ENCODE measurements at places on chromosomes 6 and 20. TPM values are rescaled to one million over a fixed set of nuclear protein-coding genes. Genes with fewer than 3 reads are reported as not detected.

Gene RNF182
- 1.8 TPM for total RNA-seq

Gene RUNX2
- 3.2 TPM for total RNA-seq

Gene OR12D3
- not detected for total RNA-seq

Gene OR12D1
- total RNA-seq = not detected

Gene TRIM10
- total RNA-seq = not detected

Gene COL12A1
- 765 TPM for total RNA-seq

Gene CCN6
- not detected for total RNA-seq

Gene HLA-DPA1
- total RNA-seq = 4.0 TPM

Gene SMLR1
- total RNA-seq = not detected

Gene FHL5
- total RNA-seq = not detected

Gene ACTL10
- total RNA-seq = 2.1 TPM

Gene SLC13A3
- total RNA-seq = 3.1 TPM

Gene SOX4
- 26.0 TPM for total RNA-seq

Gene HINT3
- 21.4 TPM for total RNA-seq

Gene EMILIN3
- total RNA-seq = under 0.01 TPM

Gene SLC17A2
- total RNA-seq = not detected

Gene LY6G6C
- total RNA-seq = not detected

Gene NHSL1
- total RNA-seq = 1.8 TPM

Gene ZNF334
- 4.8 TPM for total RNA-seq

Gene SLC12A5
- under 0.01 TPM for total RNA-seq

Gene PRSS35
- total RNA-seq = 3.2 TPM

Gene F13A1
- total RNA-seq = under 0.01 TPM

Gene MYMX
- total RNA-seq = not detected

Gene PDE10A
- 2.3 TPM for total RNA-seq

Gene RHAG
- not detected for total RNA-seq

Gene FAM135A
- total RNA-seq = 15.1 TPM

Gene RBBP8NL
- not detected for total RNA-seq

Gene HSPA12B
- 0.12 TPM for total RNA-seq

Gene EBF4
- total RNA-seq = 1.2 TPM

Gene NTSR1
- total RNA-seq = 3.1 TPM

Gene CYP24A1
- total RNA-seq = not detected

Gene SIRPD
- not detected for total RNA-seq

Gene LGSN
- total RNA-seq = not detected

Gene PDYN
- total RNA-seq = not detected

Gene NR2E1
- total RNA-seq = not detected

Gene PET117
- total RNA-seq = 13.9 TPM

Gene FRK
- total RNA-seq = 0.33 TPM

Gene TREML2
- not detected for total RNA-seq

Gene SCRT2
- not detected for total RNA-seq

Gene DLL1
- total RNA-seq = 1.3 TPM

Gene CENPB
- 150 TPM for total RNA-seq

Gene CPXM1
- total RNA-seq = 3.5 TPM

Gene SCGN
- total RNA-seq = not detected

Gene TPX2
- 104 TPM for total RNA-seq

Gene SOX18
- total RNA-seq = 0.12 TPM

Gene APMAP
- 122 TPM for total RNA-seq

Gene ZFP57
- total RNA-seq = 0.11 TPM

Gene CTAGE9
- not detected for total RNA-seq

Gene RAMACL
- 2.3 TPM for total RNA-seq

Gene TAP1
- total RNA-seq = 39.5 TPM

Gene ZNF311
- total RNA-seq = 1.7 TPM

Gene SLC16A10
- total RNA-seq = 0.33 TPM

Gene PTK6
- 0.11 TPM for total RNA-seq

Gene TPBG
- 93.1 TPM for total RNA-seq

Gene HTR1B
- not detected for total RNA-seq

Gene SERAC1
- total RNA-seq = 16.7 TPM

Gene FABP7
- not detected for total RNA-seq

Gene LBP
- not detected for total RNA-seq

Measured in uterine smooth muscle cell (primary cell).